ENCODE measurements at places on chromosomes 12 and 14.
A peak's percentile ranks its signal among the peaks of the same experiment; 100 is the strongest.

GRCh38 chr12:48764521-48764920 lies 24.4 kb downstream of the ADCY6 start:
- DNase-seq = no peak

DNA sequence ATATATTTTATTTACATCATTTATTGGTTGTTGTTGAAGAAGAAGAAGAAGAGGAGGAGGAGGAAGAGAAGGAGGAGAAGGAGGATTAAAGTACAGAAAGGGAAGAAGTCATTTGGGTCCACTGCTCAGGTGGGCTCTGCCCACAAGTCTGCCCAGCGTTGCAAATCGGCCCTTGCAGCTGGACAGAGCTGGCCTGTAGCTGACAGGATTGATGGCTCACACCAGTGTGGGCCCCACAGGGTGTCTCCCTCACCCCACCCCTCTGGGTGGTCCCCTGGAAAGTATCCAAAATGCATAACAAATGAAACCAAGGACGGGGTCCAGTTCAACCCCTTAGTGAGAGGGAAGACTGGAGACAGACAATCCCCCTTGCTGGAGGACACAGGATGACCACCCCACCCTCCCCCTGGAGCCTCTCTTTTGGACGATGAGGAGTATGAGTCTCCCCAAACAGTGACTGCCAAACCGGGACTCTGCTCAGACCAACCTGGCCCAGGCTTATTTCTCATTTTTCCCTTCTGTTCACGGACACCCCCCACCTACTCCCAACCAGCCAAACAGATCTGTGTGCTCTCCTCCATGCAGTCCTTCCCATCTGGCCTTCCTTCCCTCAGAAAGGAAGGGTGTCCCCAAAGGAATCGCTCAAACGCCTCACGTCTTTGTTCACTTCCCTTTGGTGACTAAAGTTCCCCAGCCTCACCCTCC lies 17.7 kb downstream of the DPF3 start:
- no peak for DNase-seq

GRCh38 chr12:108564724-108565123 lies 2.3 kb downstream of the ISCU start:
- DNase-seq = no peak

GRCh38 chr14:96095581-96096476 lies 56.7 kb downstream of the C14orf132 start:
- no peak for DNase-seq

GRCh38 chr12:24854908-24855307 lies 94.0 kb downstream of the BCAT1 start:
- DNase-seq = no peak

DNA sequence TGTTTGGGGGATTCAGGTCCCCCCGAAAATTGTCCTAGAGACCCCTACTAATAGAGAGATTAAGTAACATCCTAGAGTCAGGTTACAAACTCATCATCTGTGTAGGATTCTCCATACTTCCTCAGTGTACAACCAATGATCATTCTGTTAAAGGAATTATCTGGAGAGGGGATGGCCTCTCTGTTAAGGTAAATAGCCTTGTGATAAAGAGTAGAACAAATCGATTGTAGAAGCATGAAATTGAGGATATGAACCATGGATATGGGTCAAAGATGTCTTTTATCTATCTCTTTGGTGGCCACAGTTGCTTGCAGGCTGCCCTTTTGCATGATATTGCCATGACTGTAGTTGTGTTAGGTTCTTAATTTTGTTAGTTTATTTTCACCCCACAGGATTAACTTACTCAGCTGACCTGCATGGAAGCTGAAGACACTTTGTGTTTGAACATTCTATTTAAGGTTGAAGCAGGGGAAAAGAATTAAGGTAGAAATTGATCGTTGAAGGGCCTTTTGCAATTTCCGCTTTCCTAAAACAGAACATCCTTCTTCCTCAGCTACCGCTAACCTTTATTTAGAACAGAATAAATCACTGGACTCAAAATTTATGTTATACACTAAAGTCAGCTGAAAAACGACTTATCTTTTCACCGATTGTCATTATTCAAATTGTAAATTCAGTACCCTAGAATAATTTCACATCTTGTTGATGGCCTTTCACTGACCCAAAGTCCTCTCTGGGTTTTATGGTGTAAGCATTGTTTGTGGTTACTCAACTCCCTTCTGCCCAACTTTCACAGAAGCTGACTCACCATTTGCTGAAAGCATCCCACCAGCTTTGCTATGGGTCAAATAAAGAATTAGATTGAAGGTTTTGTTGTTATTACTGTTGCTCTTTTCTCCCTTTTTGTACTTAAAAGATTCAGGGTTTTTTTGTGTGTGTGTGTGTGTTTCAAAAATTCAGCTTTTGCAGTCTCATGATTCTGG lies 52.3 kb downstream of the IRAK3 start:
- DNase-seq = no peak

GRCh38 chr14:32824195-32824594 lies 114.5 kb upstream of the NPAS3 start:
- no peak for DNase-seq

- DNase-seq = no peak
Measured at GRCh38 chr12:78086553-78087362, 256.1 kb downstream of the NAV3 start.

- DNase-seq = no peak
Measured at GRCh38 chr14:56953884-56954283, 143.6 kb upstream of the OTX2 start.

DNA sequence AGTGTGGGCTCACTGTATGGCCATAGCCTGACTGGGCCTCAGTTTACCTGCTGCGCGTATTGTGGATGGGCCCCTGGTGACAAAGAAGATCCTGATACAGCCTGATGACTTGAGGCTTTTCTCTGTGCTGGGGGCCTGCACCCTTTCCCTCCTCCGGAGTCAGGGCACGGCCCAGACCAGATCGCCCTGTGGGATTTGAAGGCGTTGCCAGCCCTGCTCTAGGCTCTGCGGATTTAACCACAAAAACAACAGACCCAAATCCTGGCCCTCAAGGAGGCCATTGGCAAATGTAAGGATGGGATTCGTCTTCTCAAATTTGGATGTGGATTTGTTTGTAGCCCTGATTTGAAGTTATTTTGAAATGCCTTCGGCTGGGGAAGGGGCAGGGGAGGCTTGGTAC lies 195.8 kb downstream of the TSPAN9 start:
- no peak for DNase-seq

- DNase-seq = no peak
Measured at GRCh38 chr12:78403136-78403535, 461.4 kb upstream of the SYT1 start.

- no peak for DNase-seq
Measured at GRCh38 chr12:129830796-129831195, 73.0 kb downstream of the TMEM132D start.

GRCh38 chr12:98515287-98516110 lies at the start of gene TMPO:
TSS of gene TMPO (plus strand) at chr12:98515590. CDS start at chr12:98515868, 278 bp downstream.
- DNase-seq = peak; percentile 93

DNA sequence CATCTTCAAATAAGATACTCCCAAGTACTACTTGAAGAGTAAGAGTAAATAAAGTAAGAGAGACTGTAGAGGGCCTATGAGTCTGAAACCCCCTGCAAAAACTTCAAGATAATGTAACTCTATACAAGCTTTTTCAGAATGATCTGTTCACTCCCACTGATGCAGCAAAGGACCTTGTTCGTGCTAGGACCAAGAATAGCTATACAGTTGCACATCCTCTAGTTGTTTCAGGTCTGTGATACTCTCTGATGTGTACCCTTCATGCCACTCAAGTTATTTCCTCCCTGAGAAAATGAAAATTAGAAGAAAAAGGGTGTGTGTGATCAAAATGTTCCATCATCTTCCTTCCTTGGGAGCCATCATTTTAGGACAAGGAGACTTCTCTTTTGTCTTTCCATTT lies 204.4 kb downstream of the ALX1 start:
- DNase-seq = no peak

GRCh38 chr14:76250302-76250701 lies 98.6 kb downstream of the GPATCH2L start:
- DNase-seq = no peak

- DNase-seq = no peak
Measured at GRCh38 chr12:92673756-92674155, 29.0 kb upstream of the PLEKHG7 start.

DNA sequence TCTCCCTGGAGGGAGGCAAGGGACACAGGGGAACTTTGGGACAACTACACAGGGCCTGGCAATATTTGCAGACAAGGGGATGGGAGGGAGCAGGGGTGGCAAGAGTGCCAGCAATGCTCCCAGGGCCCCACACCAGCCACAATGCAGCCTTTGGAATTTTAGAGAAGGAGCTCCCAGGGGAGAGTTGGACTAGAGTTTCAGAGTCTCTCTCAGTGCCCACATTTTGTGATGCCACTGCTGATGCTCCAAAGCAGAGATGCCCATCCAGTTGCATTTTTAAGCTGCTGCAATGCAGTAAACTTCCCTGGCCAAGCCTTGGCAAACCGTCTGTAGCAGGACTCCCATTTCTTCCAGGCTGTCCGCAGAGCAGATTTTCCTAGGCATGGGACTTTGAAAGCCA lies 98.9 kb downstream of the ZFP36L1 start:
- no peak for DNase-seq

GRCh38 chr14:62162998-62163589 lies 400.9 kb downstream of the SNAPC1 start:
- no peak for DNase-seq

- DNase-seq = peak; percentile 71
Measured at GRCh38 chr12:110844551-110845338, 2.0 kb upstream of the CCDC63 start.

DNA sequence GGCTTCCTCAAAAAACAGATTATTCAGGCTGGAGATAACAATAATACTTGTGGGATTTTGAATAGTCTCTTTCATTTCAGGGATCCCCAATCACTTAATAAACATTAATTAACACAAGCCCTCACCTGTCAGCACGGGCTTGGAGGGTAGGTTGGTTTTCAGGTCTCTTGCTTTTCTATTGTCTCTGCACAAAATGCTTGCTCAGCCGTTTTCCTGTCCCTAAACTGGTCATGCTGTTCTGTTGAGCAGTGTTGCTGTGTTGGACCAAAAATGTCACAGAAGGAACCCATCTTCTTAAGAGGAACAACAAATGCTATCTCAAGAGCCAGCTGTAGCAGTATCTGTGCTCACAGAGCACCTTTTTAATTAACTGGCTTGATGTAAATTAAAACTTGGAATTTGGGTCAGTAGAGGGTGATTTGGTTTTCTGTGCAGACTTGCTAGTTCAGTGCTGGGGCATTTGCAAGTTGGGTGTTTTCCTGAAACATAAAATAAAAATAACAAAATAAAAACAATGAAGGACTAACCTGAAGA lies 231.8 kb upstream of the CRY1 start:
- no peak for DNase-seq

- DNase-seq = peak; percentile 71
Measured at GRCh38 chr14:103727313-103727980, 11.8 kb downstream of the ZFYVE21 start.

- DNase-seq = no peak
Measured at GRCh38 chr12:130436741-130437501, 99.2 kb downstream of the PIWIL1 start.

DNA sequence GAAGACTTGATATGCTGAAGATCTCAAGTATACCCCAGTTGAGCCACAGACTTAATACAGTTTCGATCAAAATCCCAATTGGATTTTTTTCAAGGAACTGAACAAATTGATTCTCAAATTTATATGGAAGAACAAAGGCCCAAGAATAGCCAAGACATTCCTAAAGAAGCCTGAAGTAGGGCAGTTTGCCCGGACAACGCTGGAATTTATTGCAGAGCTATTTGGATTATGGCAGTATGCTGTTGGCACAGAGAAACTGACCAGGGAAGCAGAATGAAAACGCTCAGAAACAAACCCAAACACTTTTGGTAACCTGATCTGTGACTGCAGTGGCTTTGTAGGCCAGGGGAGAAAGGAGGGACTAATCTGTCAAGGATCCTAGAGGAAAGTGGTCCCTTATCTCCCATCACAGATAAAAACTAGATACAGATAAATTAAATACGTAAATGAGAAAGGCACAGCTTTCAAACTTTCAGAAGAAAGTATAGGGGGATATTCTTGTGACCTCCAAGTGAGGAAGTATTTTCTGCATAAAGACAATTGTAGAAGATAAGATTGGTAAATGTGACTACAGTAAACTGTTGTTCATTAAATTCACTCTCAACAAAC lies 35.9 kb upstream of the GSC start:
- no peak for DNase-seq

DNA sequence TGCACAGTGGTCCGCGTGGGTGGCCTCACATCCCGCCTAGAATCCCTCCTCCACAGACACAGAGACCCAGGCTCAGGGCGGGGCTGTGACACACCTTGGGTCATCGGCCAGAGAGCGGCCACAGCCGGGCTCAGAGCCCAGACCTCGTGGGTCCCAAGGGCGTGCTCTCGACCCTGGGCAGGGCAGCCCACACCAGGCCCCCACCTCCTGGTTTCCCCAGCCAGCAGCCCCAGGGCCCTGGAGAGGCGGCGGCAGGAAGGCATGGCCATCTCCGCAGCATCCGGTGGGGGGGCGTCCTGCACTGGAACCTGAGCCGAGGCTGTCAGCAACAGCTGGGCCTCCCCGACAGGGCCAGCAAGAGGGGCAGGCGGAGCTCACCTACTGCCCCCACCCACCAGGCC lies 15.2 kb downstream of the JAG2 start:
- no peak for DNase-seq

- DNase-seq = no peak
Measured at GRCh38 chr14:92960706-92961566, 38.0 kb downstream of the CHGA start.

- DNase-seq = peak; percentile 59
Measured at GRCh38 chr12:121295746-121296617, 527 bp downstream of the CAMKK2 start.

GRCh38 chr12:65560286-65560685 lies 264.0 kb upstream of the HMGA2 start:
- DNase-seq = no peak

- DNase-seq = no peak
Measured at GRCh38 chr12:29425722-29426121, 44.8 kb upstream of the ERGIC2 start.

DNA sequence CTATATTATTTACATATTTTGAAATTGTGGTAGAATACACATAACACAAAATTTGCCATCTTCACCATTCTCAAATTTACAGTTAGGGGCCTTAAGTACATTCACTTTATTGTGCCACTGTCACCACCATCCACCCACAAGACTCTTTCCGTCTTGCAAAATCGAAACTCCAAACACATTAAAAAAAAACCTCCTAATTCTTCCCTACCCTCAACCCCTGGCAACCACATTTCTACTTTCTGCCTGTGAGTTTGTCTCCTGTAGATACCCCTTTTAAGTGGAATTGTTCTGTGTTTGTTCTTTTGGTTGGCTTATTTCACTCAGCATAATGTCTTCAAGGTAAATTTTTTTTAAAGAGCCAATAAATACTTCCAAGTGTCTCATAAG lies 31.6 kb upstream of the AMIGO2 start:
- DNase-seq = no peak

Data from head of caudate nucleus (tissue), 42 donors.